ENCODE measurements at places on chromosomes 1 and 21.

GRCh38 chr1:217018648-217019047 lies 295.4 kb upstream of the ESRRG start:
- DNase-seq: no peak

DNA sequence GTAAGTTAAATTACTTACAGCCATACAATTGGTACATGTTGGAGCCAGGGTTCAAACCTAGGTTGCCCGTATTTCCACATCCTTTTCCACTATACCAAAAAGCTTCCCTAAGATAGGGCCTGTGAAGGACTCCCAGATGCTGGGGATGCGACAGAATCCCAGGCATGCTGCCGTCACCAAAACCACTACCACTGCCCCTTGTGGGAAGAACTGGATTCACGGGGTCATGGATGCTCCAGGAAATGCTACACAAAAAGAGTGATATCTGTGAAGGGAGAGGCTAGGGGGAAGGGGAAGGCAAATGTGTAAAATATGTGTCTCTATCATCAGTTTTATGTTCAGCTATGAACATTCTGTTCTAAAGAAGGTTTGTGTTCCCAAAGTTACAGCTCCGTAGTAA lies 133.9 kb upstream of the IVNS1ABP start:
- no peak for DNase-seq

- DNase-seq: no peak
These were observed 238.4 kb upstream of the POU3F1 start for GRCh38 chr1:38284953-38285352.

GRCh38 chr1:198408716-198409115 lies 131.8 kb downstream of the ATP6V1G3 start:
- no peak for DNase-seq

- no peak for DNase-seq
These were observed 404.0 kb downstream of the PRDM2 start for GRCh38 chr1:14103878-14104430.

- DNase-seq: no peak
These were observed 52.6 kb downstream of the RPS6KC1 start for GRCh38 chr1:213103377-213104306.

DNA sequence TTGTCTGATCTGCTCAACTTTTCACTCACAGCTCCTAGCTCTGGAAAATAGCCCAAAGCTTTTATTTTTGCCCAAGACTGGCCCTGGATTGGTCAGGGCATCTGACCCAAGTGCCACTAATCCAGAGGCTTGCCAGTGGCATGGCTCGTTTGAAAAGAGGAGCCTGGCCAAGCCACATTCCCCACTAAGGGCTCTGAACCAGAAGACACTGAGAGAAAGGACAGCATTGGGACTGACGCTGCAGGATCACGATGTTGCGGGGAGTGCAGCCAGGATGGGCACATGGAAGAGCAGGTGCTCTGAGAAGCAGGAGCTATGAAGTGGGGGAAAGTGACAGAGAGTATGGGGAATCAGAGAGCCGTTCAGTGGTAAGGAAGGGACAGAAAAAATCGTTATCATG lies 44.9 kb upstream of the TSPAN2 start:
- no peak for DNase-seq

DNA sequence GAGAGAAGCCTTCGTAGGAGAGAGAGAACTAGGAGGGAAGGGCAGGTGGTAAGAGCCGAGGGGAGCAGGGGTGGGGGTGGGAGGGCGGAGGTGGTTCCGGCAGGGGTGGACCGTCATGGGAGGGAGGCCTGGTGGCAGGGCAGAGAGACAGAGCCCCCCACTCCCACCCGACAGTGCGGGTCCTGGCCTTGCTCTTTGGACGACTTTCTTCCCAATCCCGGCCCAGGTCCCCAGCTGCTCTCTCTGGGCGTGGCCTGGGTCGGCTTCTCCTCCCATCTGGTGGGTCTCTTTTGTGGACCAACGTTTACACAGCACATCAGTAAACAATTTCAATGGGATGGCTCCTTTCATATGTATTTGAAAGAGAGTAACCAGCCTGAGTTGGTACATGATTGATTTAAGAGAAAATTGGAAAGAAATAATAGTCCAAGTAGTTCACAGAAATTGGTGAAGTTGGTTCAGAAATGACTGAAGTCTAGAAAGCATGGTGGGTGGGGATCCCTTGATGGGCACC lies 56.9 kb downstream of the LDLRAD2 start:
- DNase-seq: no peak

DNA sequence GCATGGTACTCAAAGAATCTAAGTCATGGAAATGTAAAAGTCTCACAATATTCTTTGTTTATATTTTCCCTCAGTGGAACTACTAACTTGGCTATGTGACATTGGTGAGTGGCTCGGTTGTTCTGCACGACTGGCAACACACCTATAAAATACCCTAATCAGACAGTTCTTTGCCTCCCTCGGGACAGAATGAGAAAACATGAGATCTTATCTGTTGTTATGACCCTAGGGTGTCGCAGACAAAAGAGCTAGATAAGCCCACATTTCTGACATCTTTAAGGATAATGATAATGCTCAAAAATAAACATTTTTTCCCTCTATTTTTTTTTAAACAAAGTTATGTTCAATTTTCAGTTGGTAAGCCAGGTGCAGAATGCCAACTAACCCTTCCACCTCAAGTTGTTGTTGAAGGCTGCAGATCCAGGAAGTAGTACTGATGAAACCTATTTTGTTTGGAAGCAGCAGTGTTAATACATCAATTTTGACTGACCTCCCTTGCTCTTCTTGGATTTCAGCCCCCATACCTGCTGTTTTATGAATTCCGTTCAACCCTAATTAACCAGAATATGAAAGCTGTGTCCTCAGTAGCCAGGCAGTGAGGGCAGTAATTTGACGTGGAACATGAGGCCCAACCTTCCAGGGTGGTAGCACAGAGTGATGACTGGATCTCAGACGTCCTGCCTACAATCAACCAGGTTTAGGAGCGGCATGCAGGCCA lies 108.7 kb upstream of the DUSP10 start:
- DNase-seq: no peak

DNA sequence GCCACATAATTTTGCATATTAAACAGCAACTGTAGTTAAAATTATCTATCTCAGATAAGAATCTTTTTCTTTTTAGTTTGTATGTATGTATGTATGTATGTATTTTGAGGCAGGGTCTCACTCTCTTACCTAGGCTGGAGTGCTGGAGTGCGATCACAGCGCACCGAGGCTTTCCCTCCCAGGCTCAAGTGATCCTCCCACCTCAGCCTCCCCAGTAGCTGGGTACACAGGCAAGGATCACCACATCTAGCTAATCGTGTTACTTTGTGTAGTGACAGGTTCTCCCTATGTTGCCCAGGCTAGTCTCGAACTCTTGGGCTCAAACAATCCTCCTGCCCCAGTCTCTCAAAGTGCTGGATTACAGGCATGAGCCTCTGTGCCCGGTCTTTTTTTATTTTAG lies 30.5 kb upstream of the PUM1 start:
- DNase-seq: no peak

- DNase-seq: no peak
These were observed 329.8 kb upstream of the BEND5 start for GRCh38 chr1:49106445-49106844.

DNA sequence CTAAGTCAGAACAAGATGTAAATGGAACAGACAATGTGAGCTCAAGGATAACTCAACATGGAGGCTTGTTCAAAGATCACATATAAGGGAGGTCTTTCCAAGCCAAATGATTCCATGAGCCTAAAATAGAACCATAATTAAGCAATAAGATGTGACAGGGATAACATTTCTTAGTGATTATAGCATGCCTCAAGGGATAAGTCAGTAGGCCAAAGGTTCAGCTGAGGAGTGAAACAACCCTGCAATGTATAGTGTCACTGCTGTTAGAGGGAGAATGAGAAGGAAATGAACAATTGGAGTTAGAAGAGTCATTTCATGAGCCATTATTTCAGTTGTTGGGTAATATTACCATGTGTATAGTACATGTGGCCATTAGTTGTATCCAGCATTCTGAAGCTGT lies 25.0 kb downstream of the GORAB start:
- DNase-seq: no peak

- DNase-seq: no peak
These were observed 9.6 kb downstream of the CAMK2N1 start for GRCh38 chr1:20476265-20477038.

DNA sequence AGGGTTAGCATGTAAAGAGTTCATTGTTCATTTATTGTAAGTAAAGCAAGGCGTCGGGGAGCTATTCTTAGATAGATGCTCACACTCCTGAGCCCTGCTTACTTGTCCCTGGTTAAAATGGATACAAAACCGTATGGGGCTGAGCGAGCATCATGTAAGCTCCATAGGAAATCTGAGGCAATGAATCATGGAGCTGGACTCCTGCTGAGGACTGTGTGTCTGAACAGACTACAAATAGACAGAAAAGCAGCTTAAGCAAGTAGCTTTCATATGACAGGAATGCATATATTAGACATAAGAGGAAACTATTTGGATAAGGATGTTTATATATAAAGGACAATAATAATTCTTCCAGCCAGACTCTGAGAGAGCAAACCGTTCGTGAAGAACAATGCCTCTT lies 604.9 kb upstream of the PTBP2 start:
- no peak for DNase-seq

- DNase-seq: no peak
These were observed 6.4 kb upstream of the GSTM4 start for GRCh38 chr1:109649491-109649914.

DNA sequence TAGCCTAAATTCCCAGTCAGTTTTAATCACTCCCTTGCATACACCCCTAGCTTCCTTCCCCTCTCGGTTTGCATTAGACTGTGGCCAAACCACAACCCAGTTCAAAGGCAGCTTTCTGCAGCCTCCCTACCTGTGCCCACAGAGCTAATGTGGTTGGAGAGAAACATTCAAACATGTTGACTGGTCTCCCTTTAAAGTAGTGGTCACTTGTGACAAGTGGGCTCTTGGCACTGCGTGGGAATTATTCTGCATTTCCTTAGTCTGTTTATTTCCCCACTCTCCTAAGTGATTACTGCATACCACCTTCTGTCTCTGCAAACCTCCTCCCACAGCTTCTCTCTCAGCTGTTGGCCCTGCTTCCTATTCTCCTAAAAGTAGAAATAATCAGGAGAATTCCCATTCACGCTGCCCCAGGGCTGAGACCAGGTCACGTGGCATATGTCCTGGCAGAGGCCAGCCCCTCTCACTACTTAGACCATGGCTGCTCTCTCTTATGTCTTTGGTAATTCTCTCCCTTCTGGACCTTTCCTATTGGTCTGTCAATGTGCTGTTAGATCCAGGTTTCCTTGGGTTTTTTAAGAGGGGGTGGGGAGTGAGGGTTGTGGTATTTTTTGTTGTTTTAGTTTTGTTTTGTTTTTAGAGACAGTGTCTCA lies 38.4 kb upstream of the CD101 start:
- no peak for DNase-seq

DNA sequence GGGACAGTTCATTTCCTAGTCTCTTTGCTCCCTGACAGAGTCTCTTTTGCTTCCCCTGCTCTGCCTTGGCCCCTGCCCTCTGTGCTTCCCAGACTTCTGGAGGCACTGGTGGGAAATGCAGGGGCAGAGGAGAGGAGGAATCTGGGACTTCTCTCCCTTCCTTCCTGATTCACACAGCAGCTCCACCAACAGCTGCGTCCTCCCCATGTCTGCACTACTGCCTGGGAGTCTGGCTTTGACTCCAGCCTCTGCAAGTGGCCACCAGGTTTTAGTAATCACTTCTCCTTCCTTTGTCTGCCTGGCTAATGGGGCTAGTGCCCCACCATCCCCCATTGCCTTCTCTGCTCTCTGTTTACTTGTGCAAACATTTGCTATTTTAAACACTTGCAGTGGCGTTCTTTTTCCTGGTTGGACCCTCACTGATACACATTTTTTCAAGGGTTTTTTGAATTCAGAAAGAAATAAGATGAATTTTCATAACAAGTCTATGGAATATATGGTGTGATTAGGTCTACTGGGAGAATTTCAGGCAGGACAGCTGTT lies 21.9 kb downstream of the FASLG start:
- no peak for DNase-seq

DNA sequence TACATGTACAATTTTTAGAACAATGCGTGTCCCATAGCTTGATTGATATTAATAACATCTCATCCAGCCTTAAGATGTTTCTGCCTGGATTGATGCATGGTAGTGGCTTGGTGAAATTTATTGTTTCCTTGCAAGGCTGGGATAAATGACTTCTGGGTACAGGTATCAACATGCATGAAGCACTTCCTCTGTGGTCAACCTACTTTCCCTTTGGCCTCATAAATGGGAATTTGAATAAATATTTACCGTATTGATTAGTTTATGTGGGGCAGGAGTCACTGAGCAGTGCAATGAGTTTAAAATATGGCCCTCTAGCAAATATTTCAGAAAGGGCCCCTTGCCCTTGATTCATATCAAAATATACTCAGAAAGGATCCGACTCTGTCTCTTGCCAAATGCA lies 83.9 kb upstream of the KCNE2 start:
- DNase-seq: no peak

DNA sequence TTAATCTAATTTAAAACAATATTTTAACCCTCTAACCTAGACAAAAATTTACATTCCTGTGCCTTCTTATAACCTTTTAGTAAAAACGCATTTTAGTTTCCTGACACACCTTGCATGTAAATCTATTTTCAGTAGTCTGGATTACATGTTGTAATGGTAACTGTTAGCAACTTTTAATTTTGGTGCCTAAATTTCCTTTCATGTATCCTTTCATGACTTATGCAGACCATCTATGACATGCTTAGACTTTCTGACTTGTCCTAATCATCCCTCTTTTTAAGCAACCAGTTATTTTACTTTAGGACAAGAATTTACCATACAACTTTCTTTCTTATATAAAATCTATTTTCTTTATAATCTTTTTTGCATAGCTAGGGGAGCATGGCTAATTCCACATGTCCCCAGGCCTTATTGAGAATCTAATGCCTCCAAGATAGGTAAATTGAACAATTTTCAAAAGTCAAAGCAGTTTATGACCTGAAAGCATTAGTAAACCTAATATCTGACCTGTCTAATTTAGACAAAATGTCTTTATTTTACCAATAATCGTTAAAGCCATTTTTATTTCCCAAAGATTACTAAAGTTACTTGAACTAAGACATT lies 57.5 kb upstream of the IL12RB2 start:
- DNase-seq: no peak

- no peak for DNase-seq
These were observed 102.7 kb upstream of the NGF start for GRCh38 chr1:115440733-115441132.

DNA sequence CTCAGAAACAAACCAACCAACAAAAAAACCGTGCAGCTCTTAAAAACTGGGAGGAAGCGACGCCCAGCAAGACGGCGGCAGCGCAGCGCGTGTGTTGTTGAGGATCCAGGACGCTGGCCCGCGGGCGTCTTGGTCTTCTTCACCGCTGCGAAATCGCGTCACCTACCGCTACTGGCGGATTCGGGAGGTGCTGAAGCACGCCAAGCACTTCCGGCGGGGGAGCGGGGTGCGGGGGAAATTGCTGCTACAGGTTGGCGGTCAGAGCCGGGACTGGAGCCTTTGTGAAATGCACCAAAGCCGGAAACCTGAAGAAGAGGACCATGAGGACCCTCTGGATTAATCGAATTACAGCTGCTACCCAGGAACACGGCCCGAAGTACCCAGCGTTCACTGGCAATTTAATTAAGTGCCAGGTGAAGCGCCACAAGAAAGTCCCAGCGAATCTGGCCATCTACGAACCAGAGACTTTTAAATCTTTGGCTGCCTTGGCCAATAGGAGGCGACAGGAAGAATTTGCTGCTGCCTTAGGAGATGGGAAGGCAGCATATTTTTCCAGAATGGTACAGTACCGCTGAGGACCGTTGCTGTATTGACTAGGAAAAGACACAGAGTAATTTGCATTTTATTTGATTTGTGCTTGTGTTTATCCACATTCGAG lies 11.9 kb upstream of the RIPPLY3 start:
- no peak for DNase-seq

Measured in GOT3 (cell line).